ENCODE measurements at places on chromosomes 1 and 21.
A peak's percentile ranks its signal among the peaks of the same experiment; 100 is the strongest.

DNA sequence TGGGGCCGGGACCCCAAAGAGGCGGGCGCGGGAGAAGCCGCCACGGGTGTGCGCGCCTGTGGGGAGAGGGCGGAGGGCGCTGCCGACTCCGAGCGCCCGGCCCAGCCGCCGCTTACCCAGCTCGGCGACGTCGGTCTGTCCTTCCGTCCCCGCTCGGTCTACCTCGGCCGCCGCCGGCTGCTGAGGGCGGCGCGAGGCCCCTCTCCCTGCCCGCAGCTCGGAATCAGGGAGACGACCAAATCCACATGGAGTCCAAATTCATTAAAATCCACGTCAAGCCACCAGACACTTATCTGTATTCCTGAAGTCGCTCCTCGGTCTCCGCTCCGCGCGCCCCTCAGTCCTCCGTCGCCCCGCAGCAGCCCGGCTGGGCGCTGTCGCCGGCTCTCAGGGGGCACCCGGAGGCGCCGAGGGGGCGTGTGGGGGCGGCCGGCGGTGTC, 637 bp downstream of the PLXNA2 start:
- peak; percentile 22 for DNase-seq

DNA sequence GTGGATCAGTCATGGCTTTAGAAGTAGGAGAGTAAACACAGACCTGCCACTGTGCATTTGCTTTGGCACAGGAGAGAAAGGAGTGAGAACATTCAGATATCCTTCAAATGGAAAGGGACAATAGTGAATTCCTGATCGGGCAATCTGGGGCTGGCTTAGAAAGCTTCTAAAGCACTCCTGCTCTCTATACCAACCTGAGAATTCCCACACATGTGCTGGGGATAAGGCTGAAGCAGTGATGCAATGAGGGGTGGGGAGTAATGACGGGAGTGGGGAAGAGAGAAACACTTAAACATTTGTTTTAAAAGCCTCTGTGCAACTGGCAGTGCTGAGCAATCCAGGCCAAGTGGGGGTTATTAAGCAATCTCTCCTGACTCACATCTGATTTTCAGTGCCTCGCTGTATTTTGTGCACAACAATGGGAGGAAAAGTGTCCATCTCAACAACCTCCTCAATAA, 108.8 kb downstream of the KIAA0319L start:
- DNase-seq = no peak

- DNase-seq = no peak
Observed at GRCh38 chr1:187157552-187157951, 328.8 kb downstream of the PLA2G4A start.

GRCh38 chr1:43293176-43293575, 7.6 kb upstream of the TIE1 start:
- DNase-seq = no peak

GRCh38 chr1:10980094-10980577, 32.3 kb upstream of the TARDBP start:
- DNase-seq = no peak

- no peak for DNase-seq
Observed at GRCh38 chr1:24276791-24277190, 42.4 kb upstream of the GRHL3 start.

DNA sequence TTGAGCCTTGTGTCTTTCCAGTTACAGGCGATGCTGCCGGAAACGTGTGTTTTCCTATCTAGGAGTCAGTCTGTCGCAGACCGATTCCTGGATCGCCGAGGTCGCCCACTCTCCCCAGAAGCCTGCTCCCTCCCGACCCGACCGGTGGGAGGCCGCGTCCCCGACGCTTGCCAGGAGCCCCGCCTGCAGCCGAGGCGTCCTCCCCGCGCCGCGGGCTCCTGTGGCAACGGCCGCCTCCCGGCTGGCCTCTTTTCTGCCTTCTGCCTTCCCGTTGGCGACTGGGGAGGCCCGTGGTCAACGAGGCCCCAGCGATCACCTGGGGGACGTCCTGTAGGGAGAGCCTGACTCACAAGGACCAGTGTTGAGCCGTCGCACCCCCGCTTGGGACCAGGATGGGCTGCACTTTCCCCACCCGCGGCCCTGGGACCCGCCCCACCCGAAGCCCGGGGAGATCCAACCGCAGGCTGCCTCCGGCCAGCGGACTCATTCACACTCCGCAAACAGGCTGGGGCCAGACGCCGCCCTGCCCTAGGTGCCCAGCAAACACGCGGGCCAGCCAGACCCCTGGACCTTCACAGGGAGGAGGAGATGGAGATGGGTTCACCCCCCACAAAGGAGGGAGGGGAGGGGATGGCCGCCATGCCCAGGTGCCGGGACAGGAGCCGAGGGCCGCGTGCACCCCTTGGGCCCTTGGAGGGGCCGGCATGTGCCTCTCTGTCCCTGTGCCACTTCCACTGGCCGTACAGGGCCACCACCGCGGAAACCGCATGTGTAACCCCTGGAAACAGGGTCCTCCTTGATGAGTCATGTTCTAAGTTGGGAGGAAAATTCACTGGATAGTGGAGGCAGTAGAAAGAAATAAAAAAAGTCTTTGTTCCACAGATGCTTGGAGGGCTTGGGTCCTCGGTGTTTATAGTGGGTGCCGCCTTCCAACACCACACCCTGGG, 7.2 kb upstream of the COL6A1 start:
- DNase-seq = peak; percentile 42

GRCh38 chr1:203117611-203118575, 9.6 kb upstream of the ADORA1 start:
- peak; percentile 32 for DNase-seq

DNA sequence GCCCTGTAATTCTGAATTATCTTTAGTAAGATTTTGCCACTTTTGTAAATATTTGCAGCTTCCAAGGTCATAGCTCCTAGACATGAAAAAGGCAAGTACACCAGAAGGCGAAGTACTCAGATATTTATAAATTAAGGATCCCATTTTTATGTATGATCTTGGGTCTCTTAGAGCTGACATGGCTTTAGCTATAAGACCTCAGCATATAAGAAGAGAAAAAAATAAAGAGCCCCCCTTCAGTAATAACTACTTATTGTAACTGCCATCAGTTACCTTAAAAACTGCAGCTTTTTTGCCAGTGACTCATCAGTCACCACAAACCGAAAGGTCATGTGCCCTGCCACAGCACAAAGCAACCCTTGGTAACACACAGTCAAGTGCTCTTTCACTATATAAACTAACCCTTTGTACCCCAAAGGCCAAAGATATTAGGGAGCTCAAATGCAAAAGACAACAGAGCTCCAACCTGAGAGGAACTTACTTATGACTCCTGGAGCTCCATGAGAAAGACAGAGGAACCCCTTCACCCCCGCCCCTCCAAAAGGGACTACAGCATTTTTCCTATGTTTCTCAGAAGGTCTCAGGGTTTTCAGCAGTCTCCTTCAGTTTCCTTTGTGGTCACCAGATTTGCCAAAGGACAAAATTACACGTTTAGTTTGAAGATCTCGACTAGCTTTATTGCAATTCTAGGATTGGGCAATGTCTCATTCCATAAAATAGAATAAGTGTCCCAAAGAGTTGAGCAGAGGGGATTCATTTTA, 219.8 kb upstream of the DUSP10 start:
- peak; percentile 11 for DNase-seq

- no peak for DNase-seq
Observed at GRCh38 chr1:171901245-171901644, 59.9 kb downstream of the DNM3 start.

DNA sequence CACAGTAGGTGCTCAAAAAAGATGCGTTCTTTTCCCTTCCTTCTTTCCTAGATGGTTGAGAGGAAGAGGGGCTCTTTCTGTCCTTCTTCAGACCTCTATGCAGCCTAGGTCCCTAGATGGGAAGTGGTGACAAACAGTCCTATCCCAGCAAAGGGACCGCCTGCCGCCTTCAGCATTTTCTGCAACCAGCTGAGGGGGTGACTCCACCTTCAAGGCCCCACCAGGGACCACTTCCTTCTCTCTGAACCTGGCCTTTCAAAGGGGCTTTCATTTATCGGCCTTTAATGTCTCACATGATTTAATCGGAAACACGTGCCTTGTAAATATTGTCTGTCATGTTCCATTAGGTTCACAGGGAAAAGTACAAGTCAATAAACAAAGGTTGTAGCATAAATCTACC, 32.6 kb downstream of the GLIS1 start:
- no peak for DNase-seq

DNA sequence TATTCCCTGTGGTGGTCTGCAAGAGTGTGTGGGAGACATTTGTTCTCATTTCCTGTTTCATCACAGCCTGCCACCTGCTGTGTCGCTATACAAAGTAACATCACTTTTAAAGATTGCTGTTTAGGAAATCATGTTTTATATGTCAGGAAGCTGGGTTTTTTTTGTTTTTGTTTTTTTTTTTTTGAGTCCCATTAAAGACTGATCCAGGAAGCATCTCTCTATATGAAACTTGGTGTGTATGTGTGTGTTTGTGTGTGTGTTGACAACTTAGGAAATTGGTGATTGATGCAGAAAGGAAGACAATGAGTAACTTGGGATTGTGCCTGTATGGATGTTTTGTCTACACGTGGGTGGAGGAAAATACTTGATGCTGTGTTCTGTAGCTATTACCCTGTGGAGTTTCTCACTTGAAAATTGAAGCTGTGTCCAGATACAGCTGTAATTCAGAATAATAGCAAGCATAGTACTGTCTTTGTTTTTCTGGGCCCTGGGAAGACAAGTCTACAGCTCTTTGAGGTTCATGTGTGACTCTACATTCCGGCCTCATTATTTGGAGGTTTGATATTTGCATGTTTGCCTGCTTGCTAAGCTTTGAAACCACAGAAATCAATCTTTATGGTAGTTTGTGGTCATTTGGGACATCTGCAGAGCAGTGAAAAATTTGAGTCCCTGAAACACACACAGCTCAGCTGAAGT, 47.9 kb downstream of the LAMC1 start:
- DNase-seq = no peak

DNA sequence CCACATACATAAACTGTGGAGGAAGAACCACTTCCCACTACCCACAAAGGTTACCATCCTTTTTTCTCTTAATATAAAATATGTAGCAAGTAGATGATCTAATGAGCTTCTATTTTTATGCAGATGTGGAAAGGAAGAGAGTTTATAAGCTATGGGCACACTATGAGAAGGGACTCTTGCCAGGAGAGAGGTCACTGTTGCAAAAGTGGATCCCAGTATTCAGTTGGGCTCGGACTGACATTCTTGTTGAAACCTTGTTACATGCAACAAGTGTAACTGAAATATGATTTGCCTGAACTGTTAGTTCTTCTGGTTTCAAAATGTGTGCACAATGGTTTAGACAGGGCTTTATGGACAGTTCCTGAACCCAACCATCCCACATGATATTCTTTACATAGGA, 397.4 kb upstream of the PKN2 start:
- DNase-seq = no peak

DNA sequence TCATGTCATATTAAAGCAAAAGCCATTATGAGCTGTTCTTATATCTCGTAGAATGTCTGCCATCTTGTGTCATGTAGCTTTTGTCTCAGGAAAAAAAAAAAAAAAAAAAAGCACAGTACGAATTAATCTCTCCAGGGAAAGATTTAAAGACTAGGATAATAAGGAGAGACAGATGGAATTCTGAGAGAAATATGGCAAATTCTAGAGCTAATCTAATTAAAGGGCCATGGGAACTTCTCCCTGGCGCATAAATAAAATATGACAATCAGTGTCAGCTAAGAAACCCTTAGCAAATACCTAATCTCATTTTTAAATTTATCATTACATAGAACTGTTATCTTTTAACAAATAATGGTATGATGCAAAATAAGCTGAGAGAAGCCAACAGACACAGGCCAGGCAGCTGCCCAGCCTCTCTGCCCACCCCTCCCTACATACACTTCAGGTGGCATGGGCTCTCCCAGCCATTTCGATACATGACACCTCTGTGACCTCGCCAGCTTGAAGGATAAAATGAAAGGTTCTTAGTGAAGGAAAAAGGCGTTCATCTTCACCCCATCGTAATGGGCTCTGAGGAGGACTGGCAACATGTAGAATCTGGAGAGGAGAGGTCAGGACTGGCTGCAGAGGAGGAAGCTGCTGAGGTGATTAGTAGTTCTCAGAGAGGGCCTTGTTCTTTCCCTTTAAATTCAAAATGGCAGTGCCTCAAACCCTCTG, 39.8 kb downstream of the DISC1 start:
- no peak for DNase-seq

DNA sequence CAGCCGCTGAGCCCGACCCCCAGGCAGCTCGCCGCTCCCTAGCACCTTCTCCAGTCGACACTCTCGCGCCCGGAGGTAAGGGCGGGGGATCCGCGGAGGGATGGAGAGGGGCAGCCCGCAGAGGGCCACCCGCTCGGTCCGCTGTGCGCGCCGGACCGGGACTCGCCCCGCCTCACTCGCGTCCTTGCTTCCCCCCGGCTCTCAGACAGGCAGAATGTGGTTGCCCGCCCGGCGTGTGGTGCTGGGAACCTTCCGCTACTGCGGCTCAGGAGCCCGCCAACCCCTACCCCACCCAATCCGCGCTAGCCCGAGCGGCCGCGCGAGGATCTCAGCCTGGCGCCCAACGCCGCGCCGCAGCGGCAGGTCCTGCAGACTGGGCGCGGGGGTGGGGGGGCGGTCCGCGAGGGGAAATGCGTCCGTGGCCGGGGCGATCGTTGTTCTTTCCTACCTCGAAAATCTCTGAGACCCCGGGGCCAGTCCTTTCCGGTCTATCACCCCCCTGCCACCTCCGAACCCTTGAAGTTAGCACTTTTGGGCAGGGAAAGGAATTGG, 404 bp downstream of the LRRC8C start:
- peak; percentile 71 for DNase-seq

DNA sequence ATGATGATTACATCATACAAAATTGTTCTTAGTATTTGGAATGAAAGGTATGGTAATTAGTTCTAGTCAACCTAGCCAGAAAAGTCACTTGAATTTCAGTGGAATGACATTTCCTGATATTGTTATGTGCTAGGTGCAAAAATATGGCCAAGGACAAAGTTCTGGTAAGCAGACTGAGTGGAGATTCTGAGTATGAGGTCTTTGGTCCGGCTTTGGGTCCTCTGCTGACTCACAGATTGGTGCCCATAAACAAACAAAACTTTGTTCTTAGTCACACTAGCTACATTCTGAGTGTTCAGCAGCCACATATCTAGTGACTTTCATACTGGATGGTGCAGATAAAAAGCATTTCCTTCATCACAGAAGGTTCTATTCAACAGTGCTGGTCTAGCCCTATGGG, 206.1 kb downstream of the ZNF648 start:
- no peak for DNase-seq

GRCh38 chr1:38489844-38490270, 369.7 kb downstream of the RRAGC start:
- peak; percentile 58 for DNase-seq

DNA sequence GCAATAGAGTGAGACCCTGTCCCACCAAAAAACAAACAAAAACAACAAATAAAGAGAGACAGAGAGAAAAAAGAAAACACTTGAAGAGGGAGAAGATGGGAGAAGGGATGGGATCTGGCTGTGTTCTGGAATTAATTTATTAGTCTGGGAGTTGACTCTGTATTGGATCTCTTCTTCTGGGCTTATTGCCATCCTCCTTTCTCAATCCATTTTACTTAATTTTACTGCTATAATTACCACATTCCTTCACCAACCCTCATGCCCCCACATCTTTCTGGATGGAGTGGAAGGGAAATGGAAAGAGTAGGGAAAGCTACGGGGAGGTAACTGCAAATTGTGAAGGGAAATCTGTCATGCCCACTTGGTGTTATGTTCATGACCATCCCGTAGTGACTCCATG, 42.9 kb downstream of the FMN2 start:
- no peak for DNase-seq

GRCh38 chr1:30887485-30888315, 20.9 kb downstream of the SDC3 start:
- DNase-seq = no peak

Measured in CD4-positive, alpha-beta T cell treated with Interleukin-17A for 4 hours (primary cell).